ENCODE measurements at places on chromosomes 2 and 18.

DNA sequence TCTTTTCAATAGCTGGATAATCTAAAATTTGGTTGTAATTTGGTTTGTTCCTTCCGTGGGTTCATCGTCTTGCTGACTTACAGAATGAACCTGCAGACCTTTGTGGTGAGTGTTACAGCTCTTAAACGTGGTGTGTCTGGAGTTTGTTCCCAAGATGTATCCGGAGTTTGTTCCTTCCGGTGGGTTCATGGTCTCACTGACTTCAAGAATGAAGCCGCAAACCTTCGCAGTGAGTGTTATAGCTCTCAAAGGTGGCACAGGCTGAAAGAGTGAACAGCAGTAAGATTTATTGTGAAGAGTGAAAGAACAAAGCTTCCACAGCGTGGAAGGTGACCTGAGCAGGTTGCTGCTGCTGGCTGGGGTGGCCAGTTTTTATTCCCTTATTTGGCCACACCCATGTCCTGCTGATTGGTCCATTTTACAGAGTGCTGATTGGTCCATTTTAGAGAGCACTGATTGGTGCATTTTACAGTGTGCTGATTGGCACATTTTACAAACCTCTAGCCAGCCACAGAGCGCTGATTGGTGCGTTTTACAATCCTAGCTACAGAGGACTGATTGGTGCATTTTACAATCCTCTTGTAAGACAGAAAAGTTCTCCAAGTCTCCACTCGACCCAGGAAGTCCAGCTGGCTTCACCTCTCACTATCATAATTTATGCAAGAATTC is 16.6 kb downstream of the RALB start:
- DNase-seq, result no peak

GRCh38 chr2:15943378-15944280 is 3.3 kb downstream of the MYCN start:
- DNase-seq, result no peak

DNA sequence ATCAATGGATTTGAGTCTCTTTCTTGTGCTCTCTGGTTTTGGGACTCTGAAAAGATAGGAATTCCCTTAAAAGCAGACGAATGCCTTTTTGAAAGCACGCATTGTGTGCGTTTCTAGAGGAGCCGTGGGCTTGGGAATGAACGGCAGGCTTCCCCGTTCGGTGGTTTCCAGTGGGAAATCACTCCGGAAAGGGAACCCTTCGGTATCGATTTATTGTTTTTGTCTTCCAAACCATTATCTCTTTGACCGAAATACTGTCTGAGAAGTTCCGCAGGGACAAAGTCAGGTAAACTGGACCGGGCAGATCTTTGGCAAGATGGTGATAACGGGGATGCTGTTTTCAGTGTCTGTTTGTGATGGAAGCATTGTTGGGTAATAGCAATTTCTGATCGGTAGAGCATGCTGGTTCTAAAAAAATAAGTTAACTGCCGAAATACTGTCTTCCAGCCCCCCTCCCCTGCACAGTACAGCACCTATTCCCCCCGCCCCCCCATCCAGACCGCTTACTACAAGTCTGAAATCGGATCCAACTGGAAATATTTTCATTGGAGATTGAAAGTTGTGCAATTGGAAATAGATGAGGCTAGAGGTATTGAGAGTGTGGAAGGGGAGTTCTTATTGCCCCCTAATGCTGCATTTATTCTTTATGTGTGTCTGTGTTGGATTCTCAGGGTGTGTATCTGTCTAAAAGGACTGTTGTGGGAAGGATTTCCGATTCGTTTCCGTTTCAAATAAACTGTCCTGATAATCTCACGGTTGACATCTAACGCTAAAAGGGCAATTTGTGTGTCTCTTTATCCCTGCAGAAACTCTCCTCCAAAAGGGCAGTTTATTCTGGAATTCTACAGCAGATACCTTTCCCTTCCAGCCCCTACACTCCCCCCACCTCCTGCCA is 635 bp downstream of the SETBP1 start:
- DNase-seq, result no peak

GRCh38 chr2:144519934-144520731 is at the start of gene ZEB2:
Gene ZEB2, minus strand, starts transcription at chr2:144520119. Its CDS starts 2,769 bp downstream, at chr2:144517350.
- peak; percentile 89 for DNase-seq

DNA sequence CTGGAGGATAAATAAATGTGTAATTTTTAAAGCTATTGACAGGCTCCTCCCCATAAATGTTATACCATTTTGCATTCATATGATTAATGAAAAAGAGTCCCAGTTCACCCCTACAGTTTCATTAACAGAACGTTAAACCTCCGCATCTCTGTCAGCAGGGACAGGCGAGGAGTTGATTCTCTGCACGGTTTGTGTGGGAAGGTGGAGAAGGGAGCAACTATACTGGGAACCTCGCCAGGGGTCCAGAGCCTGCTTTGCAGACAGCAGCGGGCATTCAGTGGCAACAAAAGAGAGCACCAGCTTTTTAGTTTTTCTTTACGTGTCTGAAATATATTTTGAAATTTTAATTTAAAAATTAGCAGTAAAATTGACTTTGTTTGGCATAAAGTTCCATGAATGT is 101.4 kb downstream of the FARSB start:
- no peak for DNase-seq

DNA sequence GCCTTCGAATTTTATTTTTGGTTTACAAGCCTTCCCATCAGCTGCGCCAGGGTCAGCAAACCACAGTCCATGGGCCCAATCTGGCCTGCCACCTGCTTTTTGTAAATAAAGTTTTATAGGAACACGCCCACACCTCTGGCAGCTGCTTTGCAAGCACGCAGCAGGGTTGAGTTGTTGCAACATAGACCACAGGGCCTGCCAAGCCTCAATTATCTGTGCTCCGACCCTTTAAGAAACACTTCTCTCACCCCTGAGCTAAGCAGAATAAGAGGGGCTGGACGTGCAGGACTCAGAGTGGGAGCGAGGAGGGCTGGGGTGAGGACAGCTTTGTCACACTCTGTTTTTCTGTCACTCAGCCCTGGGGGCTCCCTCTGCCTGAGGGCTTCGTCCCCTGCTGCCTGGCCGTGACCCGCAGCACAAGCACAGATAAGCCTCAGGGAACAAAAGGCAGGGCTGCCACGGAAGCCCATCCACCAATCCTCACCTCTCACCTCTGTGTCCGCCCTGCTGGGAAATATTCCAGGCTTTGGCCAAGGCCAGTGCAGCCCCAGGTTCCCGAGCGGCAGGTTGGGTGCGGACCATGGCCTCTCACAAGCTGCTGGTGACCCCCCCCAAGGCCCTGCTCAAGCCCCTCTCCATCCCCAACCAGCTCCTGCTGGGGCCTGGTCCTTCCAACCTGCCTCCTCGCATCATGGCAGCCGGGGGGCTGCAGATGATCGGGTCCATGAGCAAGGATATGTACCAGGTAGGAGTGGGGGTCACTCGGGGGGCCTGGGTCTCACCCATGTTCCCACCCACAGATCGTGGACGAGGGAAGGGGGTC is at the start of gene AGXT:
Gene AGXT, plus strand, starts transcription at position 539 of the 823 bp plus-strand sequence. Its CDS starts 42 bp downstream, at position 581.
- no peak for DNase-seq

DNA sequence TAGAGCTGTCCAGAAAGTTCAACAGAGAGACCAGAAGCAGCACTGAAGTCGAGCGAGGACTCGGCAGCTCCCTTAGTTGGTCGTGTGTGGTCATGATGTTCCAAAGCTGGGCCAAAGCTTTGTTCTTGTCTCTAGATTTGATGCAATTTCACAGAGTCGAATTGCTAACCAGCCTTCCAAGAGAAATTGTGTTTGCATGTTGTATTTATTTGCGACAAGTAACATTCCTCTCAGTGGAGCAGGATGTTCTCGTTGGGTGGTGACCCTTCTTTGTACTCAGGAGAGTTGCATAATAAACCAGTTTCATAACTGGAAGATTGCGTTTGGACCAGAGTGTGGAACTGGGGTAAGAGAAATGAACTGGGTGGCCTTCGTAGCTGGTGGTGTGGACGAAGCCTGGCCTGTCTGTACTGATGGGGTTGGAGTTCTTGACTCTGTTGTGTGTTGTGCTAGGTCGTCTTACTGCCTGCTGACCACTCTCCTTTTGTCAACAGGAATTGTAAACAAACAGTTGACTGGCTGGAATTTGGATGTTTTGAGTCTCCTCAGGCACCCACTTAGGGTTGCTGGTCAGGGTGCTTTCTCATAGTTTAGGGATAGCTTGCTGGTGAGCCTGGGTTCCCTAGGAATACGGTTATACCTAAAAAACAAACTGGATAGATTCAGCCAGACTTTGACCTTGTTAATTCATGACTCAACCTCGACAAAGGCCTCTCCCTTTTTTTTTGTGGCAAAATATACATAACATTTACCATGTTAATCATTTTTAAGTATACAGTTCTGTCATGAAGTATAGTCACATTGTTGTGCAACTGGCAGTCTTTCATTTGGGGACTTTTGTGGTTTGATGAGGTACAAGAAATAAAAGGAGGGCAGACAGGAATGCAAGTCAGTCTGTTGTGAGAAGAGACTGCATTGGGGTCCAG is 28.9 kb upstream of the TOGARAM2 start:
- no peak for DNase-seq

- DNase-seq, result no peak
Measured at GRCh38 chr18:26252411-26252810, 26.2 kb downstream of the TAF4B start.

GRCh38 chr2:83481436-83481835 is 977.6 kb downstream of the SUCLG1 start:
- no peak for DNase-seq

GRCh38 chr2:45687964-45688363 is 36.5 kb downstream of the PRKCE start:
- DNase-seq, result no peak

GRCh38 chr2:158393886-158394285 is 62.7 kb downstream of the CCDC148 start:
- peak; percentile 16 for DNase-seq

DNA sequence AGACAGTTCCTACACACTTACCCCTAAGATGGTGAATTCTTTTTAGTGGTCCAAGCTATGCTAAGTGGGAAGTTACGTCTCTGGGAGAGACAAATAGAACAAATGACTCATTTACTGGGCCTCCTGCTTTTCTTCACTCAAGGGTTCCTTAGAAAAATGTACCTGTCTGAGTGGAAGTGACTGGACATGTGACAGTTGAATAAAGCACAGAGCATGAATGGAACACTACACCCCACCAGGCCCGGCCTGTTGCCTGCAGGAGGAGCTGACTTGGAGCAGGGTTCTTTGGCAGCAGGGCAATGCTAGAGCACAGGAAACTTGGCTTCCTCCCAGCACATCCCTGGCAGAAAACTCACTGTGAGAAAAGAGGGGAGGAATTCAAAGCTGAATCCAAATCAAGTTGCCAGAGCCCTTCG is 451.0 kb upstream of the SETBP1 start:
- no peak for DNase-seq

DNA sequence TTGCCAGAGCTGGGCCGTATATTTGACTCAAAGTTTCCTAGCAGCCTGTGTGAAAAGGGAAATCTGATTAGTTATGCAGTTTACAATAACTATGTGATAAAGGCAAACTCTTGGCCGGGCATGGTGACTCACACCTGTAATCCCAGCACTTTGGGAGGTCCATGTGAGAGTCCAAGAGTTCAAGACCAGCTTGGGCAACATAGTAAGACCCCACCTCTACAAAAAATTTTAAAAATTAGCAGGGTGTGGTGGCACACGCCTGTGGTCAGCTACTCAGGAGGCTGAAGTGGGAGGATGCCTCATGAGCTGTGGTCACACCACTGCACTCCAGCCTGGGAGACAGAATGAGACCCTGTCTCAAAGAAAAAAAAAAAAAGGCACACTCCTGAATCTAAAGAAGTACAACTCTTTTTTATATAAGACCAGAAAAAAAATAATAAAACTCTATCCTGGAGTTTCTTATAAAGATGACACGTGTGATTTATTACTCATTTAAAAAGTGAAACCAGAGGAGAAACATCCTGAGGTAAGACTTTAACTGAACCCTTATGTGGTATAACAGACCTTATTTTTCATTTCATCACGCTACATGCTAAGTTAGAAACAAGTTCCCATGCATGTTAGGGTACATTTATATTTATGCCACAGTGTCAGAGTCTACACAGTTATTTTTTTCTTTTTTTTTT is 32.6 kb upstream of the KCMF1 start:
- no peak for DNase-seq

DNA sequence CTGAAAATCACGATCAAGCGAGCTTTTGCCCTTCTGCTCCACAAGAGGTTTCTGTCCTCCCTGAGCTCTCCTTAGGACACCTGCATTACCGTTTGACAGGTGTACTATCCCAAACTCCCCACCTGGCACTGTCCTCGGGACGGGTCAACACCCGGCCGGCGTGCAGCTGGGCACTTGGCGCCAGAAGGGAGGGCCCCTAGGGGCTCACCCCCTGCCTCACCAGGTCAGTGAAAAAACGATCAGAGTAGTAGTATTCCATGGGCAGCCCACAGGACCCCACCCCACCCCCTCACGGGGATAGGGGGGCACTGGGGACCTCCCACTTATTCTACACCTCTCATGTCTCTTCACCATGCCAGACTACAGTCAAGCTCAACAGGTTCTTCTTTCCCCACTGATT is 117.6 kb upstream of the ANKRD30BL start:
- no peak for DNase-seq

- peak; percentile 68 for DNase-seq
Measured at GRCh38 chr2:159637988-159638501, 21.7 kb upstream of the BAZ2B start.

GRCh38 chr18:48412339-48412929 is 3.3 kb upstream of the ZBTB7C start:
- DNase-seq, result peak; percentile 58

DNA sequence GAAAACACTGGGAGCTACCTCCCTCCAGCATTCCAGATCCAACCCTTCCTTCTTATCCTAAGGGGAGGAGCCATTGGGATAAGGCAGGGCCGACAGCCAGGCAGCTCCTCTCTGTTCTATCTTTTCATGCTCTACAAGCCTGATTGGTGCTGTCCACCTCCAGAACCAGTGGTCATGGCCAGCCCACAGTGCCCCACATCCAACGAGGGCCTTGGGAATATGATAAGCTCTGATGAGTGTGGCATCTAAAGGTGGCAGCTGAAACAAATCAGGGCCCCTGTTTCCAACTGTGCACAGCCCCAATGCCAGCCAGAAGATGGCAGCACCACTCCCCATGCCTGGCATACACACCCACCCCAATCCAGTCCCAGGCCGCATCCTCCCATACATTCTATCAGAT is 329.3 kb downstream of the C1D start:
- DNase-seq, result peak; percentile 47

DNA sequence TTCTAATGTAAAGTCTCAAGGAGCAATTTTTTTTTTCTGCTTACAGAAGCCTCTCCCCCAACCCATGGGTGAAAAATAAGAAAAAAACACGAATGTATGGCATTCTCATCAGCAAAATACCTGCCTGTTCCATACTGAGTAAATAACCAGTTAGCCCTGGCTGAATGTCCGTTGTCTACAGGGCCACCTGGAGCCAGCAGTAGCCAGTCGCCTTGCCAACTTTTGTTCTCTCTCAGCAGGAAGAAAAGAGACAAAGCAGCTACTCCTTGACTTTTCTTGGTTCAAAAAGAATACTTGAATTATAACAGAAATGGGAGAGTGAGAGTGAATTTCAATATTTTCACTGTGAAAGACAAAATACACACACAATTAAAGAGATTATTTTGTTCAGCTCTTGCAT is 532.9 kb upstream of the CRIM1 start:
- no peak for DNase-seq

Data from ACHN (cell line).